ENCODE measurements at places on chromosomes 11 and 22.
A peak's percentile ranks its signal among the peaks of the same experiment; 100 is the strongest.

- DNase-seq = no peak
Measured at GRCh38 chr11:123100379-123101085, 38.6 kb upstream of the HSPA8 start.

DNA sequence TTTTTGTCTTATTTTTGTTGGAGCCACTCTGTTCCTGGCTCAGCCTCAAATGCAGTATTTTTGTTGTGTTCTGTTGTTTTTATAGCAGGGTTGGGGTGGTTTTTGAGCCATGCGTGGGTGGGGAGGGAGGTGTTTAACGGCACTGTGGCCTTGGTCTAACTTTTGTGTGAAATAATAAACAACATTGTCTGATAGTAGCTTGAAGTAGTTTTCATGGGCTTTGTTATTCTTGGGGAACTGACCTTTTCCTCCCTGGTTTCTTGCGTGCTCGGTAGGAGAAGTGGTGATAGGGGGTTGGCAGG, 6.0 kb upstream of the MCM5 start:
- DNase-seq = no peak

DNA sequence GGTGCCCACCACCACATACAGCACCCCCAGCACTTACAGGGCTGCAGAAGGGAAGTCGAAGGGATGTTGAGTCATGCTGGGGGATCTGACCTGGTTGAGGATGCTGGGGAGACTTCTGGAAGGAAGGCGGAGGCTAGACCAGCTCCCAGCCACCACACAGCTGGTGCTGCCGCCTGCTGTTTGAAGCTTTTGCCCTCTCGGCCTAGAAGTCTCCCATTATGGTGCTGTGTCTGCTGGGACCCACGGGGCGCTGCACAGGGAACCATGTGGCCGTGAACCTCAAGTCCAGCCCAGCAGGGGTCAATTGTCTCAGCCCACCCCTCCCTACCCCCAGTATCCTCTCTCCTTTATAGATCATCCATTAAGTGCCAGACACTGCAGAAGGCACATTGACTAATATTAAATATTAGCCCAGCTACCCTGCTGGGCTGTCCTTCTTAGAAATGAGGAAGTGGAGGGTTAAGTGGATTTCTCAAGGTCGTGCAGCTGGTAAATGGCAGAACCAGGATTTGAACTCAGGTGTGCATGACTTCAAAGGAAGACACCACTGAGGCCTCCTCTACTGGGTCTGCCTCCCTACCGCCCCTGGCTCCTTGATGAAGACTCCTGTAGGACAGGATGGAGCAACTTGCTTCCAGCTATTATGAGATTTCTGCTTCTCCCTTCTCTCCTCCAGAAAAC, 49.7 kb downstream of the CYTH4 start:
- DNase-seq = no peak

DNA sequence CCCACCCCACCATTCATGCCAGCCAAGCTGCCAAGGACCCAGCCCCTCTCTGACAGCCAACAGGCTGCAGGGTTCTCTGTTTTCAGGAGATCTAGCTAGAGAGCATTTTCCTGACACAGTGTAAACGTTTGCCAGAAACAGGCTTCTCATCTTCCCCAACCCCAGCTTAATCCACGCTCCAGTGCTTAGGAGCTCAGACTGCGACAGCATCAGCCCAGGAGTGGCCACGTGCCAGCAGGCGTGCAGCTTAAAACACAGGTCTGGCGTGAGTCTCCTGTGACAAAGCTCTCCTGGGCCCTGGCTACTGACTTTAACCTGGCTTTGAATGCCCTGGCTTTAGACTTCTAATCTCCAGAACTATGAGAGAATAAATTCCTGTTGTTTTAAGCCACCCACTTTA, 66.6 kb downstream of the GALNT18 start:
- DNase-seq = peak; percentile 93

DNA sequence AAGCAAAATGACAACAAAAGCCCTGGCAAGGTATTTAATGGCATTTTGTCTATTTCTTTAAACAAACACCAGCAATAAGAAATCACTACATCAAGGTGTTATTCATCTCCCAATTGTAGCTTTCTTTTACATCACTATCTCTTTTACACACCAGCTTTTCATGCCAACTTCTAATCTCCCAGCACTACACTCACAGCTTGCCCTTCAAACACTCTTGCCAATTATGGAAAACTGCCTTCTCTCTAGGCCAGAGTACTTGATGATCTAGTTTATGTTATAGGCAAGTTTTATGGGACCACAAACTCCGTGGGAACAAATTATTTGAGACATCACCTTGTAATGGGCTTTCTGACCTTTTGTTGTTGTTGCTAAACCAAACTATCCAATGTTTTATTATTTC, 61.3 kb downstream of the SVIP start:
- no peak for DNase-seq

DNA sequence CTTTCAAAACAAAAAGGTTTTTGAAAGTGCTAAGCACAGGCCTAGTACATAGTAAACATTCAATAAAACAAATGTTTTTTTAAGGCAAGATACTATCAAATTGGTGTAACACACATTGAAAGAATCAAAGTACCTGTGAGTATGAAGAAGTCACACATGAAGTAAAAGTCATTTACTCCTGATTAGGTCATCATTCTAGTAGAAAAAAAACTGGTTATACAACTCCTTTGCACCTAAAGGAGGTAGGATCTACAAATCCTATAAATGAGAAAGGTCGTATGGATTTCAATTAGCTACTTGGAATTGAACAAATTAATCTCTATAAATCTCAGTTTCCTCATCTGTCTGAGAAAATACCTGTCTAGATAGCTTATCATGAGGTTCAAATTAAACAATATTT, 80.8 kb downstream of the SIK3 start:
- DNase-seq = no peak

- DNase-seq = peak; percentile 12
Measured at GRCh38 chr11:105903113-105903512, 118.9 kb downstream of the MSANTD4 start.

DNA sequence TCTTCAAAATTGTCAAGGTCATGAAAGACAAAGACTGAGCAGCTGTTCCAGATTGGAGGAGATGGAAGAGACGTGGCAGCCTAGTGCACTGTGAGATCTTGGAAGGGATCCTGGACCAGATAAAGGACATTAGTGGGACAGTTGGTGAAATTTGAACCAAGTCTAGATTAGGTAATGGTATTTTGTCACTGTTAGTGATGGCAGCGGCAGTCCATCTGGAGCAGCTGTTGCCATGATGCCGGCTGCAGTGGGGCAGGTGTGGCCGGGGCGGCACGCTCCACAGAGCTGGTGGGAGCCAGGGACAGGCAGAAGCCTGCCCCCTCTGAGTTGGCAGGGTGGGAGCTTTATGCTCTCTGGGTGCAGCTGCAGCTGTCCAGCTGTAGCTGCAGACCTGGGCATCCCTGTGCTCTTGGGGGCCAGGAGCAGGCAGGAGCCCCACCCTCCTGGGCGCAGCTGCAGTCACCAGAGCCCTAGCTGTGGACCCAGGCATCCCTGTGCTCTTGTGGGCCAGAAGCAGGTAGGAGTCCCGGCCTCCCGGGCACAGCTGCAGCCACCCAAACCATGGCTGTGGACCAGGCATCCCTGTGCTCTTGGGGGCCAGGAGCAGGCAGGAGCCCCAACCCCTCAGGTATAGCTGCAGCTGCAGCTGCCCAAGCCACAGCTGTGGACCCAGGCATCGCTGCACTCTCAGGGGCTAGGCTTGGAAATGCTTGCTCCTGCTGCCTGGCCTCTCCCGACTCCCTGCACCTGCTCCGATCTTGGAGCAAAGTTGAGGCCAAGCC, 20.7 kb downstream of the DIXDC1 start:
- no peak for DNase-seq

DNA sequence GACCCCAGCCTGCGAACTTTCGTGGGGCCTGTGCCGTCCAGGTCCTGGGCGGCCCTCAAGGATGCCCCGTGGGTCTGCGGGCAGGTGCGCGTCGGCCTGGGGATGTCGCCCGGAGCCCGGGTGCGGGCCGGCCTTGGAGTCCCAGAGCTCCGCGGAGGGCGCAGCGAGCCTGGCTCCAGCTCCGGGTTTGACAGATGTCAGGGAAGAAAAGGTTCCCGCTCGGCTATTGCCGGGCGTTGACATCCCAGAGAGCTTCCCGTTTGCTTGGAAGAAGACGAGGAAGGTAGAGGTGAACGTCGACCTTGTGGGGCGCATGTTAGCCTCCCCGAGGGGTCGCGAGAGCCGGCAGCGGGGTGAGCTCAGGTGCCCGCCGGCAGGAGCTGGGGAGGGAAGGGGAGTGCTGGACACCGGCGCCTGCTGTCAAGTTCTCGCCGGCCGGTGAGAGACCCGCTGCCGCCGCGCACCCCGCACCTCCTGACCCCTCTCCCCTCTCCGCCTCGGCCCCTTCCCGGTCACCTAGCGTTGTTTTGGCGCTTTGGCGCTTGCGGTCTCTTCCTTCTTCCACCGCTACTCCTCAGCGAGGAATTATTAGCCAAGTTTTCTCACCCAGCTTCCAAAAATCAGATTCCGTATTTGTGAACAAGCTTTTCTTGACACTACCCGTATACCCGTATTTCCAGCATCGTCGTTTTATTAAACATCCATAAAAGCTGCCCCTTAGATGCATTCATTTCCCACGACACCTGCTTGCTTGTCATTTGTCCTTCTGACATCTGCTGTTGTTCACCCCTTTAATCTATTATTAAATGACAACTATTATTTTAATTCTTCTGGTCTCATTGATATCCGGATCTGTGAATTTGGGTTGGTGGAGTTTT, 1.3 kb downstream of the BMAL1 start:
- no peak for DNase-seq

DNA sequence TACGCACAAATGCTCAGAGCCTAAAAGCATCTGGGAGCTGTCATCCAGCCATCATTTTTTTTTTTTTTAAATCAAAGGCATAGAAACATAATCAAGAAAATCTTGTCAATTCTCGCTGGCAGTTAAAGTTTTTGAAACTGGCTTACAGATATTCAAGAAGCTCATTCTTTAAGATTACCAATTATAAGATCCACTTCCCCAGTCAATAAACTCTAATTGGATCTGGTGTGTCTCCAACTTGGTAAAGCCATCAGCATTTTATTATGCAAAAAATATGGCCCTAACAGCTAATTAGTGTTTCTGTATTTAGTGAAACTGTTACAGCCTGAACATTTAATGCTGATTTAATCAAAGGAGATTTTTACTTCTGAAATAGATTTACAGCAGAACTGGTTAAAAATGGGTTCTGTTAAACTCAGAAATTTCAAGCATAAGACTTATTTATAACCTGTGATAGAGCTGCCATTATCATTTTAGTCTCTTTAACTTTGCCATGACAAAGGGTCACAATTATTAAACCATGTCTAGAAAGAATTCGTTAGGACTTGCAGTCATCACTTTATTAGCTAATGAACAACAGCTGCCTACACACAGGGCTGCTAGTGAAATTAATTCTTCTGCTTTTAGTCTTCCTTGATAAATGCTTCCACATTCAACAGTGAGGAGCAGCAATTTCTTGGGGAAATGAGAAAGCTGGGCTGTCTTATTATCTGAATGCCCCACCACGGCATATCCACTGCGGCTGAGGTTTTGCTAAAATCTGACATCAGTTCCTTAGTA, 176.4 kb upstream of the PITPNB start:
- no peak for DNase-seq

GRCh38 chr11:2889362-2890273, 4.0 kb upstream of the CDKN1C start:
- no peak for DNase-seq

GRCh38 chr11:44417731-44418455, 108.0 kb upstream of the ALX4 start:
- DNase-seq = no peak

DNA sequence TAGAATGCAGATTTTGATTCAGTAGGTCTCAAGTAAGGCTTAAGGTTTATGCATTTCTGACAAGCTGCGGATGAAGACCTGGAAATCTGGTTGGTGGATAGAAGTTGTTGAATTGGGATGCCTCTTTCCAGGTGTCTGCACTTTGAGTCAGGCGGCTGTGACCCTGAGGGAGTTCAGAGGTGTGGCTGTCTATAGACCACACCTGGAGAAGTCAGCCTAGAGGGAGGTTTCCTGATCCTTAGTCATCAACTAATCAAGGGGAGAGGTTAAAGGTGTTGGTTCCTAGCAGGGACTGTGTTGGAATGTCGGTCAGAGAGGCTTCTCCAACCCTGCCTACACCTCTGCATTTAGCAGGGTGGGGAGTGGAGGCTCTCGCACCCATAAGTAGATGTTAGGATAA, 8.0 kb downstream of the GLB1L2 start:
- DNase-seq = no peak

GRCh38 chr11:8581300-8581699, 12.7 kb downstream of the STK33 start:
- DNase-seq = no peak

DNA sequence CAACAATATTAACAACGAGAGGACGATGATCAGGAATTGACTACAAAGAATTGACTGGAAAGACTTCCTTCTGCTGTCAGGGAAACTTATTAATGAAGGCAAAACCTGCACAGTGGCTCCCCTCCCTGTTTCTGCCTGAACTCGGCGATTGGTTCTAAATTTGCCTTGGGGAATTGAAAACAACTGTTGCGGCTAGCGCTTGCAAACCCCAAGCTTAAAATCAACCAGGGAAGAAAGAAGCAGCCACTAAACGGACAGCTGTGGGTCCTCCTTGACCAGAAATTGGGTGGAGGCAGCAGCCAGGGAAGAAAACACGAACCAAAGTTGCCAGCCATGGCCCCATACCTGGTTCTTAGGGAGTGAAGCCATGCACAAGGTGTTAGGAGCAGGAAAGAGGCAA, 383.5 kb upstream of the CADM1 start:
- no peak for DNase-seq

- DNase-seq = no peak
Measured at GRCh38 chr11:93285430-93285829, 45.1 kb upstream of the DEUP1 start.

GRCh38 chr11:23315286-23315685, 455.0 kb upstream of the CCDC179 start:
- no peak for DNase-seq

GRCh38 chr22:23892130-23892529, 2.1 kb upstream of the MIF start:
- no peak for DNase-seq

- DNase-seq = no peak
Measured at GRCh38 chr11:69888483-69889181, 69.4 kb upstream of the FGF3 start.

GRCh38 chr22:29334696-29335344, 19.3 kb upstream of the RASL10A start:
- no peak for DNase-seq

- no peak for DNase-seq
Measured at GRCh38 chr11:44852952-44853351, 97.7 kb downstream of the TP53I11 start.

- DNase-seq = no peak
Measured at GRCh38 chr22:23243006-23243573, 62.8 kb downstream of the BCR start.

- no peak for DNase-seq
Measured at GRCh38 chr11:22474616-22475015, 136.4 kb downstream of the SLC17A6 start.

Data from retinal pigment epithelial cell (primary cell).